T-helper 2 cell treated with Interferon-gamma antibody and Interleukin-4, amounts not matched to agents 5 μg/mL and 100 μg/mL, for 36 hours (primary cell): ENCODE measurements at places on chromosomes 6 and 20.
A peak's percentile ranks its signal among the peaks of the same experiment; 100 is the strongest.

DNA sequence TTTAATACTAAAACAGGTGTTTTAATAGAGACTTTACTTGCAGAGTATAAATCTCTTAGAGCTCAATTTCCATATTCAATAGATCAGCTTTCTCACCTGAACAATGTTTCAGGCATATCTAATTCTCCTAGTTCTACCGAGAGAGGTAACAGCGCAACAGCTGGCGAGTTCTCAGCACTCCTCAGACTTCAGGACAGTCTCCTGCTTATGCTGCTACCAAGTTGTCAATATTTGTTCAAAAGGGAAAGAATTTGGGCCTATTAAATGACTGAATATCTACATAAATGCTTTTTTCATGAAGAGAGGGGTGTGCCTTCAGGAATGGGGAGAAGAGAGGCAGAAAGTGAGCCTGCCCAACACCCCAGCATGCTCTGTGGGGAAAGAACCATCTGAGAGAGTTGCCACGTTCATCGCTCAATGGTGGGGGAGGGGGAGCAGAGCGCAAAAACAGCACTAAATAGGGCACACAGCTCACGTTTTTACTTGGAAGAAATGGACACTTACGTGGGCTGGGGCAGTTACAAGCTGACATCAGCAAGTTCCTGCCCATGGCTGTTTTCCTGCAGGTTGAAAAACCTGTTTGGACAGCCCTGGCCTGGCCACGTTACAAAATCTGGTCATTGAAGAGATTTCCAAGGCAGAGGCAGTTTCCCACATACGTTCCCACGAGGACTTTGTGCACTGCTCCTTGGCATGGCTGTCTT, 38.0 kb downstream of the EZR start:
- no peak overlapping the region for H3K4me3 ChIP-seq
- H3K36me3 ChIP-seq, result peaks cover 77% of the 10 kb centered on the region
- H3K27me3 ChIP-seq, result no peaks in the 10 kb centered on the region

- H3K27ac ChIP-seq, result peak overlapping the region; percentile 41
- H3K4me3 ChIP-seq, result peak overlapping the region; percentile 57
- peaks cover 18% of the 10 kb centered on the region for H3K4me1 ChIP-seq
Observed at GRCh38 chr6:169990095-169991030, 238.9 kb downstream of the ERMARD start.

GRCh38 chr6:27359231-27359630, 29.3 kb upstream of the ZNF391 start:
- no peaks in the 10 kb centered on the region for H3K4me1 ChIP-seq
- H3K36me3 ChIP-seq, result no peaks in the 10 kb centered on the region
- no peak overlapping the region for H3K27ac ChIP-seq
- no peaks in the 10 kb centered on the region for H3K27me3 ChIP-seq
- no peak for DNase-seq

DNA sequence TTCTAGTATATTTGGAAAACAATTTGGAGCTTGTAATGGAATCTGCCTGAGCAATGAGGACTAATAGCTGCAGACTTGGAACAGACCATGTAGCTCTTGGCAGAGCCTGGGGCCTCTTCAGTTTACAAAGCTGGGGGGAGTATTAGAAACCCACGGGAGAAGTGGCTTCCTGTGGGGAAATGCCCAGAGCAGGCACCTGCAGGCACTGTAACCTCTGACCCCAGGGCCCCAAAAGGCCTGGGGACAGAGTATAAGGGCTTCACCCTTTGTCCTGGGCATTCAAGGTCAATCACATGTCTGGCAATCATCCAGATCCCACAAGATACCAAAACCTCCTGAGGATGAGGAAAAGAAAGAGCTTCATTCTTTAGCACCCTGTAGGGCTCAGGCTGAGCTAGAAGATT, 19.4 kb downstream of the PKIG start:
- H3K27ac ChIP-seq, result no peak overlapping the region
- no peaks in the 10 kb centered on the region for H3K27me3 ChIP-seq
- H3K36me3 ChIP-seq, result no peaks in the 10 kb centered on the region
- peaks cover 17% of the 10 kb centered on the region for H3K4me1 ChIP-seq
- no peak for DNase-seq

DNA sequence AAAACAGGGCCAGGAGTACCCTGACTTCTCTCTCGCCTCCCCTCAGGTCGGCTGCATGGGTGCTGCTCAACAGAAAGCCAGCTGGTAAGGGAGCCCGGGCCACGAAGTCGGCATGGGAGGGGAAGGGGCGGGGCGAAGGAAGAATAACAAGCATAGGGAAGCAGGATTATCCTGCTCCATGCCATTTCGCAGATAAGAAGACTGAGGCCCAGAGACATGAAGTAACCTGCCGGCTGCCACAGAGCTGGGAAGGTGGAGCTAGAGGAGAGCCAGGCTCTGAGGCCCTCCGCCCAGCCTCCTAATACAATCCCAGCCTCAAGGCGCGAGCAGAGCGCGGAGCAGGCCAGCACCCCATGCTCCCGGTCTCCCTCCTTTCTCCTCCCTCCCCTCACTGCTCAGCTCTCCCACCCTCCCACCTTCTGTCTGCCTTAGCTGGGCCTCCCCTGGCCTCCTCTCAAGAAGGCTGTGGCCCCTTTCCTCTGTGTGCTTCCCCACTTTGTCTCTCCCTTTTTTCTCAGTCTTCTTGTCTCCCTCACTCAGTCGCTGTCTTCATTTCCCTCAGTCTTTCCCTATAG, 13.2 kb upstream of the HMGA1 start:
- H3K4me1 ChIP-seq, result peaks cover 27% of the 10 kb centered on the region
- no peak for DNase-seq
- no peaks in the 10 kb centered on the region for H3K27me3 ChIP-seq
- H3K27ac ChIP-seq, result peak overlapping the region; percentile 82
- no peaks in the 10 kb centered on the region for H3K36me3 ChIP-seq

- DNase-seq, result peak; percentile 24
- H3K27me3 ChIP-seq, result no peaks in the 10 kb centered on the region
- peak overlapping the region; percentile 80 for H3K27ac ChIP-seq
- H3K36me3 ChIP-seq, result peaks cover 52% of the 10 kb centered on the region
- H3K4me1 ChIP-seq, result peaks cover 65% of the 10 kb centered on the region
Observed at GRCh38 chr6:136784910-136785746, 7.1 kb downstream of the MAP3K5 start.

GRCh38 chr6:41426438-41426851, 91.0 kb downstream of the NCR2 start:
- H3K4me3 ChIP-seq, result no peak overlapping the region
- no peak overlapping the region for H3K27ac ChIP-seq
- peaks cover 4% of the 10 kb centered on the region for H3K4me1 ChIP-seq
- no peaks in the 10 kb centered on the region for H3K36me3 ChIP-seq
- DNase-seq, result no peak
- peaks cover 43% of the 10 kb centered on the region for H3K27me3 ChIP-seq

GRCh38 chr6:166955121-166955864, 1.1 kb downstream of the RNASET2 start:
- H3K4me1 ChIP-seq, result peaks cover 74% of the 10 kb centered on the region
- H3K27ac ChIP-seq, result peak overlapping the region; percentile 100
- peaks cover 38% of the 10 kb centered on the region for H3K36me3 ChIP-seq
- no peaks in the 10 kb centered on the region for H3K27me3 ChIP-seq
